ENCODE measurements at places on chromosomes 6 and 20. TPM values are rescaled to one million over a fixed set of nuclear protein-coding genes. Genes with fewer than 3 reads are reported as not detected.

DNA sequence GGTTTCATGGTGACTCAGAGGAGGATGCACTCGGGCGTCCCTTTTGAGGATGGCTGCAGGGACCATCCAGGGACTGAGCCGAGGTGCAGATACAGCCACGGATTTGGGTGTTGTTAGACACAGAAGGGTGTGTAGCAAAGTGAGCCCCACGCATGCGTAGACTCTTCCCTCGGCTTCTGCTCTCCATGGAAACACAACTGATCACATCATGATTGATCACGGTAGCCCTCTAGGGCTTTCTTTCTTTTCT lies 606 bp upstream of the ULBP1 start:
- peak; percentile 40 for DNase-seq

GRCh38 chr6:81940451-81940985 lies 188.0 kb upstream of the TENT5A start:
- no peak for DNase-seq

- no peak for DNase-seq
These were observed 7.5 kb downstream of the APMAP start for GRCh38 chr20:24984961-24985640.

DNA sequence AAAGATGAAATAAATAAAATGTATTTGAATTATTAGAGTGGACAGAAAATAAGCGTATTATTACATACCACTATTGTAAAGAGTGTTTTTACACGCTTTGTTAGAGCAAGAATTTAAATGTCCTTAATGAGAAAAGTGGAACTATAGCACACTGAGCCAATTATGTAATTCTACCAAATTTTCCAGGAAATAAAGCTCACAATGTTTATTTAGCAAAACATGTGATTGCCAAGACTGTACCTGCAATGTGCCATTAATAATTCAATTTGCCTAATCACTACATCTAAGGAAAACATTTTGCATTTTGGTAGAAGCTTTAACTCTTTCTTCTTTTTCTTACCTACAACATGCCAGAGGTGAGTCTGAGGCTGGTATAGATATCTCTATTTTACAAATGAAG lies 58.7 kb upstream of the PHACTR1 start:
- no peak for DNase-seq

- DNase-seq, result no peak
These were observed 428.1 kb upstream of the NOX3 start for GRCh38 chr6:155883741-155884140.

DNA sequence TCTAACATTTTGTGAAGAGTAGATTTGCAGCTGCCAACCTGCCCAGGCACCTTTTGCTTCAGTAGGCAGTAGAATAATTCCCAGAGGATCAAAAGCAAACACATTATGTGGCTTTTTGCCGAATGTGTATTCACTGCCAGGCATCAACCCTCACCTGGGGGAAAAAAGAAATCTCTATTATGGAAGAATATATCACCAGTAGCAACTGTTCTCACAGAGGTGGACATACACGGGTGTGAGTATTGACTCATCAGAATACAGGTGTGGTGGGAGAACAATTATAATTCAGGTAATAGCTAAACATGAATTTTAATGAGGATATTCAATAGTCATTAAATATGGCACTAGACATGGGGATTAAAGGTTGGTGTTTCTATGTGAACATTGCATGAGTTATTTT lies 910.7 kb downstream of the TFAP2A start:
- DNase-seq, result no peak

DNA sequence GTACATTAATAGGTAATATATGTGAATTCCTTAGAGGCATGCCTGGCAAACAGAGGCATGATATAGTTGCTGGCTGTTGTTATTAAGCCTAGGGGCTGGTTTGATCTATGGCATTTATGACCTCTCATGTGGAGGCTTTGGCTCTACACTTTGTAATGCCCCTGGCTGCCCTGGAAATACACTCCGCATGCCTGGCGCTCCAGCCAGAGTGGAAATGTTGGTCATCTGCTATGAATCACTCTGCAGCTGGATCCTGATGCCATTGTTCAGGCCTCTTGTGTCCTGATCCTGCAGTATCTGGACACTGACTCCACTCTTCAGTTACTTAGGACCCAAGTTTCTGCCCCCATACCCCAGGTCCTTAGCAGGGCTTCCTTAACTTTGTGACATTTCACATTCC lies 200.5 kb upstream of the PCSK2 start:
- DNase-seq, result no peak

GRCh38 chr6:55997223-55997874 lies 122.0 kb upstream of the BMP5 start:
- DNase-seq, result no peak

DNA sequence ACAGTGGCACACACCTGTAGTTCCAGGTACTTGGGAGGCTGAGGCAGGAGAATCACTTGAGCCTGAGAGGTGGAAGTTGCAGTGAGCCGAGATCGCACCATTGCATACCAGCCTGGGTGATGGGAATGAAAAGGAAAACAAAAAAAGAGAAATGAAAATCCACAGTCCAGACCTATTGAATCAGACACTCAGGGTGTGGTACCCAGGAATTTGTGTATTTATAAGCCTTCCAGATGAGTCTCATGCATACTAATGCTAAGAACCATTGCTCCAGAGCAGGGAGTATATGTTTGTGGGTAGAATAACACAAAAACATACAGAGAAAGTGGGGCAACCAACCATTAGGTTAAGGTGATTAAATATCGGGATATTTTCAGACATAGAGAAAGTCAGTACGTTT lies 36.1 kb upstream of the PLCB4 start:
- DNase-seq, result no peak

Gene SDCBP2
- total RNA-seq, result 8.0 TPM

Gene SEL1L2
- not detected for total RNA-seq

Gene NEU1
- 26.6 TPM for total RNA-seq

Data from cardiac muscle cell (in vitro differentiated cells and primary cell).